Ovary (tissue), 10 donors: ENCODE measurements at places on chromosomes 6 and 20. TPM values are rescaled to one million over a fixed set of nuclear protein-coding genes. Genes with fewer than 3 reads are reported as not detected.

CST2 gene
- total RNA-seq: not detected

DNA sequence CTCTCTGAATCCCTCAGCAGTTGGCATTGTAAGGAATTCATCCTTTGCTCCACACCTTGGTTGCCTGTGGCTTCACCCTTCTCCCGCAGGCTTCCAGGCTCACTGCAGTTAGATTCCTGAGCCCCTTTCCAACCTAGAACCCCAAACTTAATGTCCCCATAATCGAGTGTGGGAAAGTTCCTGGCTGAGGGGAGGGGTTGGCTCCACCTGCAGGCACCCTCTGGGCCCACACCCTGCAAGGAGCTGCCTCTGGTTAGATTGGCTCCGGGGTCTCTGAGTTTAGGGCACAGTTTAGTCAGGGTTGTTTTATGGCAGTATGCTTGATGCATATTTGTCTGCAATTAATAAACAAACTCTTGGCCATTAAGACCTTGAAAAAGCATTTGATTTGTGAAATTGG is 63.4 kb downstream of the MTHFD1L start:
- DNase-seq: no peak

CCN6 gene
- total RNA-seq: 0.25 TPM

DNA sequence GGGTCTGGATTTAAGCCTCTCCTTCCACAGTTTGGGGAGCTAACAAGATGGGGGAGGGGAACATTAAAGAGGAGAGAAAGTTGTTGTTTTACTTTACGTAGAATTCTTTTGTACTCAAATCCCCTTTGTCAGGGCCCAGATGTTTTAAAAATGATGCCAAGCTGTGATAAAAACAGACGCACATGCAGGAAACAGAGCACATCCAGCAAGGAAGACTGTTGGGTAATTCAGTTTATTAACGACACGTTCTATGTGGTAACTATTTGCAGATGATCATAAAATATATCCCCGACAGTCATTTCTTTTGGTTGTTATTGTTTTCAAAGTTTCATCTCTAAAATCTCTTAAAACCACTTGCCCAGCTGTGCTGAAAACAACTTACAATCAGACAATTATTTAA is 307.0 kb upstream of the PRDM1 start:
- DNase-seq: no peak

DNA sequence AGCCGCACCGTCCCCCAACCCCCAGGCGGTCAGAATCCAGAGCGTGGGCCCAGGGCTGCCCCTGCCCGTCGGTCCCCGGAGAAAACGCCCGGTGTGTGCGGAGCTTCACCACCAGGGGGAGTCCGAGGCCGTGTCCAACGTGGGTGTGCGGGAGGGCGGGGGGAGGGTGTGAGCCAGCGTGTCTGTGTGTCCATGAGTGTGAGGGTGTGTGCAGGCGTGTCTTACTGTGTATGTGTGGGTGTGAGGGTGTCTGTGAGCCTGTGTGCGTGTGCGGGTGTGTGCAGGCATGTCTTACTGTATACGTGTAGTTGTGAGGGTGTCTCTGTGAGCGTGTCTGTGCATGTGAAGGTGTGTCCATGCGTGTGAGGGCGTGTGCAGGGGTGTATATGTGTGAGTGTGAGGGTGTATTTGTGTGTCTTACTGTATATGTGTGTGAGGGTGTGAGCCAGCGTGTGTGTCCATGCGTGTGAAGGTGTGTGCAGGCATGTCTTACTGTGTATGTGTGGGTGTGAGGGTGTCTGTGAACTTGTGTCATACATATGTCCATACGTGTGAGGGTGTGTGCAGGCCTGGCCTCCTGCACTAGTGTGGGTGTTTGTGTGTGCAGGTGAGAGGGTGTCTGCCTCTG is 24.6 kb upstream of the GATA5 start:
- peak; percentile 82 for DNase-seq

DNA sequence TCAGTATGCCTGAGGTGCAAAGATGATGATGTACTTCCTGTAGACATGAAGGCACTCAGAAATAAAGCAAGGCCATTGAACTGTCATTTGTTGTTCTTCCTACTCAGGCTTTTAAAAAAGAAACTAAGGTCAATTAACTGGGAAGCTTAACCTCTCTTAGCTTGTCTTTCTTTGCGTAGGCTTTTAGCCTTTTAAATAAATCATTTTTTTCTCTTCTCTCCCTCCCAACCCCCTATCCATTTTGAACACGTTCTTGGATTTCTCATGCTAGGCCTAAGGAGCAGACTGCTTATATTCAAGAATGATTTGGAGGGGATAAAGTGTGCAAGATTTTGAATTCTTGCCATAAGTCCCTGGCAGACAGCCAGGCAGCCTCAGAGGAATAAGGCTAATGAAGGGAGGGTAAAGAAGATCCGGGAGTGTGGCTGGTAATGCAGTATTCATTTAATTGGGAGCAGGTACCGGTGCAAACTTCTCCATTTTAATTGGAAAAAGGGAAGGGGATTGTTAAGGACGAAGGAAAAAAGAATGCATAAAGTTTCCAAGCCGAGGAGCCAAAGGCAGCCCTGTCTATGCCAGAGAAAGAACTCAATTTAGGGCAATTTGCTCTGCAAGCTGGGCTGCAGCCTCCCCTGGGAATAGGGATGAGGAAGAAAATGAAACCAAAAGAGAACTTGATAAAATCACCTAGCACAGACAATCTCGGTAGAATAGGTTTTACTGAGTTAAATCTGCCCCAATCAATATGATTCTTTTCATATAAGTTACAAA is 343.8 kb upstream of the MMS22L start:
- DNase-seq: no peak

DNA sequence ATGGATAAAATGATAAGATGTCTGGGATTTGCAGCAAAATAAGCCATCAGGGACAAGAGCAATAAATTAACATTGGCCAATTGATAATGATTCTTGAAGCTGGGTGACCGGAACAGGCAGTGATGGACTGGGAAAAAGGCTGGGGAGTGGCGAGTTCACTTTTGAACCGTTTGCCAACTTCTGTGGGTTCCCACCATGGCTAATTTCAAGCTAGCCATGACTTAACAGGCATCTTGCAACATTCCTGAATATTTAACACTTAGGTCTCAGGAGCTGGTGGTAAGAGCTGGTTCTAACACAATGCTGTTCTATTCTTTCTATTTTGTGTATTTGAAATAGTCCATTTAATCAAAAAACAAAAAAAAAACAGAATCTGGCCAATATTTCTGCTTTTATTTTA is 37.6 kb upstream of the CD83 start:
- DNase-seq: no peak

GRCh38 chr6:106536851-106537250 is 92.4 kb downstream of the RTN4IP1 start:
- DNase-seq: no peak

GRCh38 chr6:136550045-136550329 is 235 bp downstream of the MAP7 start:
- DNase-seq: peak; percentile 45

CHRNA4 gene
- total RNA-seq: 2.9 TPM

TREM1 gene
- 0.34 TPM for total RNA-seq

GNRH2 gene
- 0.95 TPM for total RNA-seq

DNA sequence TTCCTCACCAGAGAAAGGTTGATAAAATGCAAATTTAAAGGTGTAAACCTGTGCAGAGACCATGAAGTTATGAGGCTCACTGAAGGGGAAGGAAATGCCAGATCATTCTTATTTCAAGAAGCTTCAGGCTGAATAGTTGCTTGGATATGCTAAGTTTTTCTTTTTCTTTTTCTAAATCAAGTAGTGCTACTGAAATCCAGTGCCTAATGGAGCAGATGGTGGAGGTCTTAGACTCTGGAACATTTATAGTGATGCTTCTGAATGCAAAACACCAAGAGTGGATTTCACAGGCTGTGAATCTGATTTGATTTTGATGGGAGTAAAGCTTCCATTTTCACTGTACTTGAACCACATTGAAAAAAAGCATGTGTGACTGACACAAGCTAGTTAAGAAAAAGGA is 151.2 kb upstream of the BEND3 start:
- no peak for DNase-seq

GRCh38 chr6:38234934-38235682 is 404.6 kb downstream of the BTBD9 start:
- DNase-seq: no peak

CD83 gene
- total RNA-seq: 22.2 TPM

C6orf52 gene
- not detected for total RNA-seq

DBNDD2 gene
- 22.7 TPM for total RNA-seq

XKR7 gene
- total RNA-seq: not detected
